ENCODE measurements at places on chromosomes 11 and 22.

DNA sequence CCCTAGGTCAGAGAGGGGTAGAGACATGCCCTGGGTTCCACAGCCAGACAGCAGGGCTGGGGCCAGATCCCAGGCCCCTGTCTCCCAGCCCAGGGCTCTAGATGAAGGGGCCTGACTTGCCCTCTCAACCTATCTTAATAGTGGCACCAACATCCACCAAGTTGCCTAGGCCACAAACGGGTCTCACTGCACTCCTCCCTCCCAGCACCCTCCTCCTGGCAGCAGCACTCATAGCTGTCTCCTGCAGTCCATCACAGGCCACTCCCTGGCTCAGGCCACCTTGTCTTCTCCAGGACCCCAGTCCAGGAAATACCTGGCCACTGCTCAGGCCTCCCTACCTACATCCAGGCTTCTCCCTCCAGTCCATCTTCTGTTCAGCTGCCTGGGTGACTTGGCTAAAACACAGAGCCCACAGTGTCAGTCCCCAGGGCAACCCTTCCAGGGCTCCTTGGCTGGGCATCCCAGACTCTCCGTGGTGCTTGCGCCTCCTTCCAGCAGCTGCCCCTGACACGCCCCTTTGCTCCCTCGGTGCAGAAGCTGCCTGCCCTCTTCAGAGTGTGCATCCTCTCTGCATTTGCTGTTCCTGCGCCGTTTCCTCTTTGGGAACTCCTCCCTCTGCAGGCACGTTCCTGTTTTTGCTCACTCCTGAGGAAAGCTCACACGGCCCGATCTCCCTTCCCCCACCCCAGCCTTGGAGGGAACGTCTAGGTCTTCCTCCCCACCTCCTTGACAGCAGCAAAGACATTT lies 40.5 kb downstream of the LRRC32 start:
- no peak for DNase-seq

- no peak for DNase-seq
Measured at GRCh38 chr11:109784536-109784935, 308.7 kb upstream of the ZC3H12C start.

GRCh38 chr22:33513388-33514338 lies 406.6 kb downstream of the LARGE1 start:
- DNase-seq: no peak

DNA sequence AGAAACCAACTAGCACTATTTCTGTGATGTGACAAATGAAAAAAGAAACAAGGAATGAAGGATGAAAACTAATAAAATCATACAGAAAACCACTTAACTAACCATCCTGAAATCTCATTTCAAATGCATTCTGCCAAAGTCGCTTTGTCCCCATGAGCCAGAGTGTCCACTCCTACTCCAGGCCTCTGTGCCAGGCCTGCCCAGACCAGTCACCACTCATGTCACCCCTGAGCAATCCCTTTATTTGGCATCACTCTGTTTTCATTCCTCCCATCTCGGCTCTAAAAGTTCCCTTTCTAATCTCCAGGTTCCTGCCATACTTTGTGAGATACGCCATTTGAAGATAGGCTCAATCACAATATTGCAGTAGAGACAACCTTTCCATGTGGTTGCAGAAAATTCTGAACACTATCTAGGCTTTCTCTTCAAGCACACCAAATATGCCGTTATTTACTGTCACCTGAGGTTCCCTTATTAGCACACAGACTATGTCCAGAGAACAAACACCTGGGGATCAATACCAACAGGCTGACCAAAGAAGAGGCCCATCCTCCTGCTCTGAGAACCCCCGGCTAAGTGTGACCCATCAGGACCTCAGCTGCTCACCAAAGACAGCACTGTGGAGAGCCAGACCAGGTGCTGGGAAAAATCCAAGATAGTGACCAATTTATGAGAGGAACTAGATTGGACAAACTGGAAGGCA lies 202.4 kb downstream of the LARGE1 start:
- DNase-seq: no peak

GRCh38 chr11:5252192-5252918 lies 2.2 kb downstream of the HBG2 start:
- DNase-seq: no peak

GRCh38 chr11:37978647-37979046 lies 1380.6 kb upstream of the RAG2 start:
- no peak for DNase-seq

- no peak for DNase-seq
Measured at GRCh38 chr11:35641171-35641897, 21.2 kb upstream of the TRIM44 start.

GRCh38 chr11:65672180-65672860 lies 9.6 kb upstream of the RELA start:
- DNase-seq: no peak

DNA sequence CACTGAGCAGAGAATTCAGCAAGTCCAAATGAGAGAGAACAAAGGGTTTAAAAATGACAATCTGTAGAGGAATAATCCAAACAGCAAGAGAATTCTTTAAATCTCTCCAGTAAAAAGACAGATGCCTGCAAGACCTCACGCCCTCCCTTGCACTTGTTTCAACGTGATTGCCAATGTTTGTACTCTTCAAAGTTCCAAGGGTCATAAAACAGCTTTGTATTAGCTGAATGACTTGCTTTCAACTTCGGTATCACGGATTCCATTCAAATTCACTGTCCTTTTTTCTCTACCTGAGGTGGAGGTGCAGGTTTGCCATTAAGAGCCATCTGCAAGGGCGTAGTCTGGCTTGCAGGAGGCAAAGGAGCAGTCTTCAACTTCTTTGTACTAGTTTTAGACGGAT lies 41.1 kb upstream of the CHRNA10 start:
- DNase-seq: no peak

GRCh38 chr11:34037016-34037415 lies 14.5 kb upstream of the CAPRIN1 start:
- DNase-seq: no peak

GRCh38 chr11:132821014-132821413 lies 711.3 kb downstream of the OPCML start:
- no peak for DNase-seq

DNA sequence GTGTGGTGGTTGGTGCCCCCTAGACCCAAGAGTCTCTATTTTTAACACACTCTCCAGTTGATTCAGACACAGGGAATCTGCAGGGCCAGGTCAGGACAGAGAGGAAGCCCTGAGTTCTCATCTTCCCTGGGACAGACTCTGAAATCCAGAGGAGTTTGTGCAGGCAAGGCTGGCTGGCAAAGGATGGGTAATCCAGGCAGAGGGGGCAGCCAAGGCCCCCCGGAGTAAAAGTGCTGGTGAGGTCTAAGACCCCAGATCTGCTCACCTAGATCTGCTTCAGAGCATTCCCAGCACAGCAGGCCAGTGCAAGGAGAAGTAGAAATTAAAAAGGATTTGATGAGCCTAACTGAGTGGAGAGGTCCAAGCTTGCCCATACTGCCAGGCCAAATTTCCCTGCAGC lies 40.6 kb upstream of the MN1 start:
- no peak for DNase-seq

- no peak for DNase-seq
Measured at GRCh38 chr22:35299217-35299672, 449 bp upstream of the TOM1 start.

DNA sequence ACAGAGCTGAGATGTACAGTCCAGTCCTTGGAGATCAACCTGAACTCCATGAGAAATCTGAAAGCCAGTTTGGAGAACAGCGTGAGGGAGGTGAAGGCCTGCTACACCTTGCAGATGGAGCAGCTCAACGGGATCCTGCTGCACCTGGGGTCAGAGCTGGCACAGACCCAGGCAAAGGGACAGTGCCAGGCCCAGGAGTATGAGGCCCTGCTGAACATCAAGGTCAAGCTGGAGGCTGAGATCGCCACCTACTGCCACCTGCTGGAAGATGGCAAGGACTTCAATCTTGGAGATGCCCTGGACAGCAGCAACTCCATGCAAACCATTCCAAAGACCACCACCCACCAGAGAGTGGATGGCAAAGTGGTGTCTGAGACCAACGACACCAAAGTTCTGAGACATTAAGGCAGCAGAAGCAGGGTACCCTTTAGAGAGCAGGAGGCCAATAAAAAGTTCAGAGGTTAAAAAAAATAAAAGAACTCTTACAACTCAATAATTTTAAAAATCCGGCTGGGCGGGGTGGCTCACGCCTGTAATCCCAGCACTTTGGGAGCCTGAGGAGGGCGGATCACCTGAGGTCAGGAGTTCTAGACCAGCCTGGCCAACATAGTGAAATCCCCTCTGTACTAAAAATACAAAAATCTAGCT lies 69.9 kb upstream of the RTL6 start:
- peak; percentile 18 for DNase-seq

- no peak for DNase-seq
Measured at GRCh38 chr11:23278121-23278520, 417.8 kb upstream of the CCDC179 start.

DNA sequence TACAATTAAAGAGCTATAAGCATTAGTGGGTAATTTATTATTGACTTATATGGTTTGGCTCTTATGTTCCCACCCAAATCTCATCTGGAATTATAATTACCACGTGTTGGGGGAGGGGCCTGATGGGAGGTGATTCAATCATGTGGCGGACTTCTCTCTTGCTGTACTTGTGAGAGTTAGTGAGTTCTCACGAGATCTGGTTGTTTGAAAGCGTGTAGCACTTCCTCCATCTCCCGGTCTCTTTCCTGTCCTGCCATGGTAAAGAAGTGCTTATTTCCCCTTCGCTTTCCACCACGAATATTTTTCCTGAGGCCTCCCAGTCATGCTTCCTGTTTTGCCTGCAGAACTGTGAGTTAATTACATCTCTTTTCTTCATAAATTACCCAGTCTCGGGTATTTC lies 28.1 kb upstream of the CHORDC1 start:
- DNase-seq: no peak

DNA sequence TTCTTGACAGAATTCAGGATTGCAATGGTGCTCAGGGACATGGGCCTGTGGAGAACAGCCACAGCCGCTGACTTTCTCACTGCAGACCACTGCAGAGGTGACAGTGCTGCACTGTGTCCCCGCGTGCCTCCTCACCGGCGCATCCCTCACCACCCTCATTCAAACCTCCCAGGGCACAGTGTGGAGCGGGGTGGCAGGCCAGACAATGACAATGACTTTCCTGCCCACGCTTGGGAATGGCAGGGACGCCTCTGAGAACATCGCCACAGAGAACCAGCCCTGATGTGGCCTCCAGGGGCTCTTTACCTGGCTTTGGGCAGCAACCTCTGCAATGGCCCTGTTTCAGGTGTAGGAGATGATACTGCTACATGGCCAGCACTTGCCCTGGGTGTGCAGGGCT lies 65.7 kb downstream of the NCAPD3 start:
- DNase-seq: no peak

DNA sequence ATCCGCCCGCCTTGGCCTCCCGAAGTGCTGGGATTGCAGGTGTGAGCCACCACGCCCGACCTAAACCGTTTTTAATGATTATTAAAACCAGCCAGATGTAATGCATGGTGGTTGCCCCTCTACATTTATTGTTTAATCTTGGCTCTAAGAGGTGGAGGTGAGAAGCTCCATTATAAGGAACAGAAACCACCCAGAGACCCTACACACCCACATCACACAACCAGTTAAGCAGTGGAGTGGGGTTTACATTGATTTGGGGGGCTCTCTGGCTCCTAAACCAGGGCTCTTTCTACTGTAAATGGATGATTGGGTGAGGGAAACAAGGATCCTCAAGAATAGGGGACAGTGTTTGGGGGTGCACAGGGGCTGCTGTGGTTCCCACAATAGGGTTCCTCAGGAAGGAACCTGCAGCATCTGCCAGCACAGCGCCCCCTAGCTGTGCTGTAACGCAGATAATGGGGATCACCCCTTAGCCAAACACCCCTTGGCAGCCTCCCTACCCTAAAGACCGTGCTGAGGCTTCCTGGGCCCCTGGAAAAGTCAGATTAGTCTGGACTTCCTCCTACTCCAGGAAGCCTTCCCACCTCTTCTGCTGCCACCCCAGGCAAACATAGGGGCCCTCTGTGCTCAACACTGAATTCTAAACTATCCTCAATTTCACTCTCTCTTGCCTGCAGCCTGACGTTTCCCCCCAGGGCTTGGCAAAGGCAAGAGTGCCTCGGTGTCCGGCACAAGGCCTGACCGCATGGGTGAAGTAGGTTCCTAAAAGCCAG lies 2.4 kb downstream of the MPST start:
- DNase-seq: peak; percentile 24

- no peak for DNase-seq
Measured at GRCh38 chr11:61598886-61599868, 18.3 kb upstream of the SYT7 start.

DNA sequence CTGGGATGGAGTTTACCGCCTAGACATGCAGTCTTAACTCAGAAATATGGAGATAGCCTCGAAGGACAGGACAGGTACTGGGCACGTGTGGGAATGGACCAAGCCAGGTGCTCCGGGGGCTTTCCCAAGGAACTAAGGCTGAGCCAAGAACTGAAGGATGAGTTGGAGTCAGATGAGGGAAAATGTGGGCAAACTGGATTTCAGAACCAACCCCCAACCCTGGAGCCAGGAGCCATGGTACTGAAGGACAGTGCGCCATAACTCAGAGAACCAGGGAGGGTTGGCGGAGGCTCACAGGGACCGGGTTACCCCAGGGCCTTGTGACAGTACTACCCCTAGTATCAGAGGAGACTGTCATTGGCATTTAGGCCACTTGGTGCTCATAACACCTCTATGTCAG lies 2.5 kb upstream of the MIF start:
- no peak for DNase-seq

GRCh38 chr11:25794804-25795203 lies 537.1 kb upstream of the ANO3 start:
- DNase-seq: no peak

DNA sequence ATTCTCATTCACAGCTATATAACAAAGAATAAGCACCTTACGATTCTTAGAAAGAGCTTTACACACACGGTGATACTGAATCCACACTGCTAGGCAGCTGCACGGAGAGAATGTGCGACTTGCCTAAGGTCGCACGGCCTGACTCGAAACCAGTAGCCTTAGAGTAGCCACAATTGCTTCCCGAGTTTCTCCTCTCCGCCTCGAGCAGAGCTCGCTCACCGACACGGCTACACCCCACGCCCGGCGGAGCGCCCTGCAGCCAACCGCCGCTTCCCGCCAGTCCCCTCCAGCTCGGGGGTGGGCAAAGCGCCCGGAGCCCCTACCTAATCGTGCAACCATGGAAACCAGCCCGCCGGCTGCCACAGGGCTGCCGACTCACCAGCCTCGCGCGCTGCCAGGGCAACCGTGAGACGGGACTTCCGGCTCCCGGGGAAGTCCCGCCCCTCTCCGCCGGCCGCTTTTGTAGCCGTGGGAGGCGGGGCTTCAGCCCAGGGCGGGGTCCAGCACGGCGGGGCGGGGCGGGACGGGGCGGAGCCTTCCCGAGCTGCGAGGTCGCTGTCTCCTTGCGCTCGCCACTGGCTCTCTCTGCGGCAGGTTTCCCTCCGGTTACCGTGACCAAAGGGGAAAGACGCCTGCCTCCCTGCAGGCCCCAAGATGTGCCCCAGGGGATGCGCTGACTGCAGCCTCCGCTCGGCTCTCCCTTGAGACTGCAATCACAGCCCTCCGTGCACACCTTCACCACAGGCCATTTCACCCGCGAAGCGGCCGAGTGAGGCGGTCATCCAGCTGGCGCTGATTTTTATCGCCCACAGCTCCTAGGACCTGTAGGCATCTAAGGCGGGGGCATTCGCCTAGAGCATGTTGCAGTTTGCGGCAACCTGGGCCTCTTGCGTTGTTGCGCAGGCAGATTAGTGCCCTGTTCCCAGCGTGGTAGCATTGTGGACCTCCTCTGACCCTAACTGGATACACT lies 1.1 kb downstream of the BSCL2 start:
- peak; percentile 90 for DNase-seq

- DNase-seq: no peak
Measured at GRCh38 chr11:64185175-64185692, 737 bp upstream of the STIP1 start.
